ENCODE measurements at places on chromosomes 13 and 19.

GRCh38 chr19:50836543-50837195 lies 3.3 kb upstream of the KLK15 start:
- DNase-seq, result no peak

- DNase-seq, result no peak
These were observed 451.7 kb downstream of the EFNB2 start for GRCh38 chr13:106083620-106084350.

GRCh38 chr19:15810335-15810734 lies 5.1 kb downstream of the OR10H1 start:
- DNase-seq, result no peak

DNA sequence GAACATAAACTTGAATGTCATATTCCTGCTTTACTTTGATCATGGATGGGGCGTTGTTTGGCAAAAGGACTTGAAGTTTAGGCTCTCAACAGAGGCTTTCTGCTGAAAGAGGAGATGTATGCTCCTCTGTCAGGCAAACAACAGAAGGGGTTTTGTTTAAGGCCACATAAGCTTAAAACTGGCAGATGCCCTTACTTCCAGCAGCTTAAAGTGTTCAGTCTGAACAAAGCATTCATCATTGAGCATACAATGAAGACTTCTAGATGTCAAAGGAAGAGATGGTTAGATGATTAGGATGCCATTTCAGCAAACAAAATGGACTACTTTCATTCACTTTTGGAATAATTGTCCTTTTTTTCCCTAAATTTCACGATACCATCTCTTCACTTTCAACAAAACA lies 484.5 kb downstream of the SLITRK6 start:
- DNase-seq, result no peak

DNA sequence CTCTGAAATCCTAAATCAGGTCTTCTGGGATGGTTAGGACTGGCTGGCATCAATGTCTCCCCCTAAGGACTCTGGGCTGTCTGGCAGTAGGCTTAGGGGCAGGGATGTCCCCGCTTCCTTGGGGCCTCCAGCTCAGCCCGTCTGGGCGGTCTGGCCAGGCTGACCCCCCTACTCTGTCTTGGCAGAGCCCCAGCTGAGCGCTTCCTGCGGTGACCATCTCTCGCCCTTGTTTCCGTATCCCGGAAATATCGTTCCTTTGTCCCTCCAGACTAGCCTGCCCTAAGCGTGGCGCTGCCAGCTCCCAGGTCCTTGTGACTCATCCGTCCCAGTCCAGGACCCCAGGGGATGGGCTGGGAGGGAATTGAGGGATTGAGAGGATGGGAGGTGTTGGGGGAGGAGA lies 11.3 kb downstream of the GTPBP3 start:
- no peak for DNase-seq

DNA sequence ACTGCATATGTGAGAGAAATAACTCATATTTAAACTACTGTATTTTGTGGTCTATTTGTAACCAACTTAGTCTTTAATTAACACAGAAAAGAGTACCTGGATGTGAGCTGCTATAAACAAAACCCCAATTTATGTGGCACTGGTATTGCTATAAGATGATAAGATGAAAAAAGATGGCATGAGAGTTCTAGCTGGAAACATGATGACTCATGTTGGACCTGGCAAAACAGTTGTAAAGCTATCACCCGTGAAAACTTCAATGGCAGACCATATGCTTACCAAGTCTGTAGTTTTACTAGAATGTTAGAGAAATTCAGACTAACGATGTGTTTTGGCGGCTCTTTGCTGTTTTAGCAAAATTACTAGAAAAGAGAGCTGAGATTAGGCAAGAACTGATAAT lies 69.6 kb upstream of the PCDH9 start:
- no peak for DNase-seq

DNA sequence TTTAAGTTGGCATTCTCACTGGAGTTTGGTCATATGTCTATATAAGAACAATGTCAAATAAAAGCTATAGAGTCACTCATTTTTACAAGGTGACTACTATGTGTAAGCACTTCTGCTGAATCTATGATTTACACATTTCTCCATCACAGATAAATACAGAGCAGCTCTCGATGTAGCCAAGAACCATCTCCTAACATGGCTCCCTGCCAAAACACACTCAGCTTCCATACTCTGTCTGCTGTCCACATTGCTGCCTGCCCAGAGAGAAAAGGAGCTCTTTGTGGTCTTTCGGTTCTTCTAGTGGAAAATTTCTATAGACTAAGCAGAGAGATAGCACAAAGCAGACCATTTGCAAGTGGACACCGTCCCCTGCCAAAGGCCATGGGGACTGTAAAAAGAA lies 190.9 kb upstream of the KLF12 start:
- peak; percentile 57 for DNase-seq

GRCh38 chr19:941292-942132 lies 15.7 kb downstream of the ARID3A start:
- DNase-seq, result no peak

DNA sequence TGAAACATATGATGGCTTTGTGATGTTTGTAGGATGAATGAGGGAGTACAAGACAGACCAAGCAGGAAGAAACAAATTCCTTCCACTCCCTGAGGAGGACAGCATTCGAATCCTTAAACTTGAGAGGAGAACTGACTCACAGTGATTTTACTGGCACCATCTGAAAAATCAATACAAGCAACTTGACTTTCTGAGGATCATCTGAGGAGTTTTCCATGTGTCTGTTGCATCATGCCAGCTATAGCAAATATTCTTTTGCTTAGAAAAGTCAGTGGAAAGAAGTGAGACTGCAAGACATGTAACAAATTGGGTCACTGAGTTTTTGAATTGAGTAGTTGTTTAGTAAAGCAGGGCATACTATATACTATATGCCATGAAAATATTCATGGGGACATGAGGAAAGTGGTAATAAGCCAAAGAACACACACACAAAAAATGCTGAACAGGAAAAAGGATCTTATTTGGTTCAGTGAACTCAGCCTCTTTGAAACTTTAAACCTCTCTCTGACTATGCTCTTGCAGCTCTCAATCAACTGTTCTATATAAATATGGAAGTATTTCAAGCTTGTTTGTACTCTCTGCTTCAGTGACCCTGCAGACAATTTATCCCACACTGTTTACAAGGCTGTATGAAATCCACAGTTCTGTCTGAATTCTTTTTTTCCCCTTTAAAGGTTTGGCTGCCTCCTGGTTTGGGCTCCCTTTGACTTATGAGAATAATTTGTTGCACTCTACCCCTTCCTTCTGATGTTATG lies 35.5 kb downstream of the SERTM1 start:
- DNase-seq, result peak; percentile 53

- DNase-seq, result no peak
These were observed 543.1 kb upstream of the SLITRK5 start for GRCh38 chr13:87128036-87128435.

DNA sequence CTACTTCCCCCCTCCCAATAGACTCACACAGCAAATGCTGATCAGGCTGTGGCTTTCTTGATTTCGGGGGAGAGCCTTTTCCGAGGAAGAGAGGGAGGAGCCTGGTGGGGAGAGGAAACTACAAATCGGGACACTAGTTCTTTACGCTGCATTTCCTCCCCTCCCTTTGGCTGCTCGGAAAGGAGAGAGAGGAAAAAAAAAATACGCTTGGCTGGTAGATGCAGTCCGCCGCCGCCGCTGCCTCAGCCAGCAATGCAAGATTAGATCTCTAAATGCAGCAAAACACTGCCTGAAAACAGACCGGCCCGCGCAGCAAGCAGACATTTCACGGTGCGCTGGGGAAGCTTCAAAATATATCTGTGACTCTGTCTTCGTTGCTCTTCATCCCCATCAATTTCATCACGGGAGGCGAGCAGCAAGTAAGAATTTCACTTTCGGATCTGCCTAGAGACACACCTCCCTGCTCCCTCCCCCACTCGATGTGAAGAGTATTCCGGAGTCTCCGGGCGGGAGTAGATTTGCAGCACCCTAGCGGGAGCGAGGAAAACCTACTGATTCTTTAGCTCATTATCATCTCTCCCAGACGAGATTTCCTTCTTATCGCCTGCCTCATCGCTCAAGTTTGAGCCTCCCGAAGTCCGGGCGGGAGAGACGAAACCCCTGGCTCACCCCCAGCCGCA lies at the start of gene PCDH17:
PCDH17 (plus strand) TSS at position 149 of the 680 bp plus-strand sequence. CDS start 803 bp downstream, outside the sequence.
- DNase-seq, result no peak

DNA sequence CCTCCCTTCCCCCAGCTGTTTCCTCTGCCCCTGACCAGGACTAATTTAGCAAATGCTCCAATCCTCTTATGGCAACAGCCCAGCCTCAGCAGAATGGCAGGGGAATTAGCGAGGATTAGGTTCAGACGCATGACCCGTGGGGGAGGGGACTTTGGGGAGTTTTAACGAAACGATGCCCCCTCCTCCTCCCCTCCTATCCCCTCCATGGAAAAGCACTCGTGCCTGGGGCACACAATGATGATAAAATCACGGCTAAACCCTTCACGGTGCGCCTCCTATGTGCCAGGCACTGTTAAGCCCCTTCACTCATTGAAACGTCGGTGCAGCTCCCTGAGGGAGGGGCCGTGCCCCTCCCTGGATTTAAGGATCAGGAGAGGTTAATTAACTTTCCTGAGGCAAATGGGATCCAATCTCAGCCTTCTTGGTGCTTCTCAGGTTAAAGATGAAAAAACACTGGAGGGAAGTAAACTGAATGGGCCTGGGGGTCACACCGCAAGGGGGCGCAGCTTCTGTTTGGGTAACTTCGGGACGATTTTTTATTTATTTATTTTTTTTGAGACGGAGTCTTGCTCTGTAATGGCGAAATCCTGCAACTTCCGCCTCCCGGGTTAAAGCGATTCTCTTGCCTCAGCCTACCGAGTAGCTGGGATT lies 10.1 kb upstream of the TPRX2 start:
- no peak for DNase-seq

- DNase-seq, result no peak
These were observed 8.6 kb downstream of the ABCC4 start for GRCh38 chr13:95292622-95293021.

GRCh38 chr19:39070888-39071287 lies 13.3 kb upstream of the ACP7 start:
- DNase-seq, result no peak

DNA sequence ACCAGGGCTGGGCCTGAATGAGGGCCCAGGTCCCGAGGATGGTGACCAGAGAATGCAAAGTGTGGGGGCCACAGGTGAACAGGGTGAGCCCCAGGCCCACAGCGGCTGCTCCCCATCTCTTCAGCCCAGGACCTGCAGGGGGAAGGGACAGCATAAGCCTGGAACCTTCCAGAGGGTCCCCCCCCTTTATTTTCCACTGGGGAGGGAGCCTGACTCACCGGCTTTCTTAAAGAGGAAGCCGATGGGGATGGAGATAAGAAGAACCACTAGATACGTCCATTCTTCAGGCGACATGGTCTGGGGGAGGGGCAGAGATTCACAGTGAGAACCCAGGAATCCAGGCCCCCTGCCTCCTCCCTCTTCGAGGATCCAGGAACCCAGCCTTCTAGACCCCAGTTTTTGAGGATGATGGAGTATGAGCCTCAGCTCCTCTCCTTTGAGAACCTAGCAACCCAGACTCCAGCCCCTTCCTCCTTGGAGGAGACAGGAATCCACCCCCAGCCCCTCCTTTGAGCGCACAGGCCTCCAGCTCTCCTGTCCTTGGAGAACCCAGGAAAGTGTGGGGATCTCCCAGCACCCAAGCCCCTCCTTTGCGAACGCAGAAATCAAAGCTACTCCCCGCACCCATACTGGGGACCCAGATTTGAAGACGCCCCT lies 1.0 kb downstream of the MBOAT7 start:
- DNase-seq, result no peak

DNA sequence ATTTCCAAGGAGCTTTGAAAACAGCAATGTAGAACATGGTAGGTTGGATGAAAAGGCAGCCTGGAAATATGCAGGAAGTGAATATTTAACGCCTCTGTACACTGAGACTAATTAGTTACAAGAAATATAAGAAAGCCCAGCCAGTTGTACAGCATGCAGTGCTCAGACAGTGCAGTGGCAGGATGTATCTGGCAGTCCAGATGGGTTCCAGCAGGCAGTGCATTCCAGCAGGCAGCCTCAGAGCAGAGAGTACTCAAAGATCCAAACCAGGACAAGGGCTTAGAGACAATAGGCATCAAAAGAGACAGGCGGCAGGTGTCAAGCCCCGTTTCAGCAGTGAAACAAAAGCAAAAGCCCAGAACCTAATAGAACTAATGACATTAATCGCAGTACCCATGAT lies 2776.3 kb downstream of the PCDH9 start:
- no peak for DNase-seq

- DNase-seq, result no peak
These were observed 5.9 kb upstream of the GPR32 start for GRCh38 chr19:50764409-50764808.

DNA sequence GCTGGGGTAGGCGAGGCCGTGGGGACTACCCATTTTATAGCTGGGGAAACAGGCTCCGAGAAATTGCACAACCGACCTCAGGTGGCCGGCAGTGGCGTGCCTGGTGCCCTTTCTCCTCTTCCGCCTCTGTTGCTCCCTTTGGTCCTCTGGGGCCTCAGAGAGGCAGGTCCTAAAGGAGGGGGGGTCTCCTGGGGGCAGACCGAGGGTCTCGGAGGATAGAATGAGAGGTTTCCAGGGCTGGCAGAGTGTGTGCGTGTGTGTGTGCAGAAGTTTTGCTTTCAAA lies 11.3 kb downstream of the STX10 start:
- DNase-seq, result no peak

DNA sequence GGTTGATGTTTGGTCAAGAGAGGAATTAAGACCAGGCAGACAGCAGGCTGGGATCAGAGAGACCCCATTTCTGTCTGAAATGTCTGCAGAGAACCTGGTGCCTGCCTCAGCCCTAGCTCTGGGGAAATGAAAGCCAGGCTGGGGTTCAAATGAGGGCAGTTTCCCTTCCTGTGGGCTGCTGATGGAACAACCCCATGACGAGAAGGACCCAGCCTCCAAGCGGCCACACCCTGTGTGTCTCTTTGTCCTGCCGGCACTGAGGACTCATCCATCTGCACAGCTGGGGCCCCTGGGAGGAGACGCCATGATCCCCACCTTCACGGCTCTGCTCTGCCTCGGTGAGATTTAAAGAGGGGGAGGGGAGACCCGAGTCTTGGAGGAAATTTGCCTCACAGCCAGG lies at the start of gene LILRB4:
LILRB4 (plus strand) TSS at position 256 of the 400 bp plus-strand sequence; CDS start at position 305, 49 bp downstream.
- no peak for DNase-seq

GRCh38 chr19:48718711-48719231 lies 754 bp downstream of the MAMSTR start:
- DNase-seq, result no peak

GRCh38 chr19:1853295-1854038 lies 5.2 kb upstream of the REXO1 start:
- no peak for DNase-seq
